Stimulated activated CD4-positive, alpha-beta T cell treated with anti-CD3 and anti-CD28 coated beads, Interleukin-15, amount 100 ng/mL, for 48 hours (primary cell): ENCODE measurements at places on chromosomes 5 and 9.
A peak's percentile ranks its signal among the peaks of the same experiment; 100 is the strongest.

DNA sequence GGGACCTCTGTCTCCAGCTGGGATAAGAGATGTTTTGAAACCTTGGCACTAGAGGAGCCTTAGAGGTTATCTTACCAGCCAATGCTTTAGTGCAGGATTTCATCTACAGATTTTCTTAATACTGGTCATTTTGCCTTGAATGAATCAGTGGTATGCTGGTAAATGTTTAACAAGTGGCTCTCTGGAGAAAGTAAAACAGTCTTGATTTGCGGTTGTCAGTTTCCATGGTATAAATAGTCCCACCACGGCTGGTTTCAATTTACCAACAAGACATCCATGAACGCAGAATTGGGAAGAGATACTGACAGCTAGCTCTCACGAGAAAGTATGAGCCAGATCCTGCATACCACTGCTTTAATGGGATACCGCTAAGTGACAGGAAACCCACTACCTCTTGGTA, 56.7 kb upstream of the CXCL14 start:
- DNase-seq = no peak

- no peak for DNase-seq
These were observed 99.3 kb downstream of the SLIT3 start for GRCh38 chr5:169201597-169201996.

DNA sequence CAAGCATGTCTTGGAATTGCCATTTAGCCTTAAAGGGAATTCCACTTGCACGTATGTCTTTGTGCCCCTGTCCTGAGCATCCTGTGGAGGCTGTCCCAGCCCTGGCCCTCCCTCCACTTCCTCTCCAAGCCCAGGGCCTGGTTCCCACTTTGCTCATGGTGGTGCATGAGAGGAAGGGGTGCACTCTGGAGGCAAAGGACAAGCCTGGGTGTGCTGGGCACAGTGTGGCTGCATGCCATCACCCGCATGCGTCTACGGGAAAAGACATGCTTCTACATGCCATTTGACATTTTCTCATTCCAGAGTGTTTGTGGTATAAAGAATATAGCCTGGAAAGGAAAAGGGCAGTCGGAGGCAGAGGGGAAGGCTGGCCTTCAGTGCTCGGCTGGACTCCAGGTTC, 7.2 kb upstream of the IRX2 start:
- no peak for DNase-seq

- no peak for DNase-seq
These were observed 102.0 kb upstream of the NFIB start for GRCh38 chr9:14415947-14416346.

DNA sequence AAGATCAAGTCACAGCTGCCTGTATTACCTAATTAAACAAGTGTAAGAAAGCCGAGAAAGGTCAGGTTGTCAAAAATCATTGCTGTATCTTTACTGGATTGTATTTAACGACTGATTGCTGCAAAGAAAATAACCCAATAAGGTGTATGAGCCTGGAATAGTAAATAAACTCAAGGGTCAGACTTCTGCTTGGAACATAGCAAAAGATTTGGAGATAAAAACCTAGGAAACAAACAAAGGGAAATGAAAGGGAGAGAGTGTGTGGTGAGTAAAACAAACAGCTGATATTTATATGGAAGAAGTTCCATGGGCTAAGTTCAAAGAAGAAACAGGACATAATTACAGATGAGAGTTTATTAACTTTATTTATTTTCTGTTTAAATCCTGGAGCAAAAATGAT, 354.0 kb downstream of the TLR4 start:
- no peak for DNase-seq

DNA sequence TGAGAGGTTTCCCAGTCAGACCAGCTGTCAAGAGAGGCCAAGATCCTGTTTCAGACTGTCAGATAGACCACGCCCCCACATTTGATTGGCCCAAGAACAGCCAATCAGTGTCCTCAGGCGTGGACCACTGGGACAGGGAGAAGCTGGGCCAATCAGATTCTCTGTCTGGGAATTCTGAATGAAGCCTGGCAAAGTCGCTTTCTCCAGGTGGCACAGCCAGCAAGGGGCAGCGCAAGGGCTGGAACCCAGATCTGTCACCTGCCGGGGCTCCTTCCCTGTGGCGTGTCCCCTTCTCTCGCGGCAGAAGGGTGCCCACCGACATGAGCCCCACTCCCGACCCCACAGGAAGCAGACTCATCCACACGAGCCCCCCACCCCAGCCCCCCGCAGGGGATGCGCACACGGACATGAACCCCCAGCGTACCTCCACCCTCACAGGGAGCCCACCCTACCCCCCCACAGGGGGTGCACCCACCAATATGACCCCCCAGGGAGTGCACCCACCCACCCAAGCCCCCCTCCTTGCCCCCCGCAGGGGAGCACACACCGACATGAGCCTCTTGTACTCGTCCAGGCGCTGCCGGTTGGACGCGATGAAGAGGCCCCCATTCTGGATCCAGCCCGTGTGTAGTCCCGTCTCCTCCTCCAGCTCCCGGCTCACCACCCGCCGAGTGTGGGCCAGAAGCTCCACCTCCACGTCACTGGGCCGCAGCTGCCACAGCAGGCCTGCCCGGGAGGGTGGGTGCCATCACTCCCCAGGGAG, 6.1 kb downstream of the SARDH start:
- no peak for DNase-seq

DNA sequence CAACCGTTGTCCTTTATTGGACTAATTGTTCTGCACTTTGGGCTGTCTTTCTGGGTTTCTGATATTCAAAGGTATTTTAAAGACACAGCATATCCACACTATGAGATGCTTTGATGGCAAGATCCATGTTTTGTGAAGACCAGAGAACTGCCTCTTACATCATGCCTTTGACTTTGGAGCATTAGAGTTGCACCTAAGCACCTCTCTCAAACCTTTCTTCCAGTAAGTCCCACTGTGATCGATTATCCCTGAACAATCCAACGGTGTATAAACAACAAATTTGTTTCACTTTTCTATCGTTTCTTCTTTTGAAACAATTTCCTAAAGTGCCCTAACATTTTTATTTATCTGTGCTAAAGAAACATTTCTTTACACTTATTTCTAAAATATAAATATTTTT, 144.4 kb downstream of the KCTD16 start:
- DNase-seq = no peak

DNA sequence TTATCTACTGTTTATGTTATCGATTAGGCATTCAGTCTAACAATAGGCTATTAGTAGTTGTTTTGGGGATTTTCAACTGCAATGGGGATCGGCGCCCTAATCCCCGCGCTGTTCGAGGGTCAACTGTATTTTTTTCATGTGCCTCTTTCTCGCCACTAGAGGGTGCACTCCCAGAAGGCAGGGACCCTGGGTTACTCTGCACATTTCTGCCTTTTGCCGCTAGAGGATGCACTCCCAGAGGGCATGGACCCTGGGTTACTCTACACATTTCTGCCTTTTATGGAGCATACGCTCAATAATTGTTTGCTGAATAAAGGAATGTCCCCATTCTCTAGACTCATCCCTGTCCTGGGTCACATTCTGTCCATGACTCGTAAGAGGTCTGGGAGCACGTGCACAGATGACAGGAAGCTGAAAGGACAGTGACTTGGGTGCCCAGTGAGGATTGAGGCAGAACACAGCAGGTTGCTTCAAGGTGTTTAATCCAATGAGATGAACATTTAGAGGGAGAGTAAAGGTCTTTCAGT, 27.9 kb upstream of the RECK start:
- peak; percentile 59 for DNase-seq

GRCh38 chr5:76657683-76658311, 34.6 kb upstream of the F2RL2 start:
- no peak for DNase-seq

- DNase-seq = no peak
These were observed 179.0 kb upstream of the CDH9 start for GRCh38 chr5:27217155-27217956.

GRCh38 chr5:91848453-91848852, 465.3 kb upstream of the ARRDC3 start:
- DNase-seq = no peak

- DNase-seq = no peak
These were observed 202.9 kb downstream of the MCTP1 start for GRCh38 chr5:95081982-95082381.

- DNase-seq = no peak
These were observed 14.5 kb downstream of the CCT5 start for GRCh38 chr5:10264604-10265003.

DNA sequence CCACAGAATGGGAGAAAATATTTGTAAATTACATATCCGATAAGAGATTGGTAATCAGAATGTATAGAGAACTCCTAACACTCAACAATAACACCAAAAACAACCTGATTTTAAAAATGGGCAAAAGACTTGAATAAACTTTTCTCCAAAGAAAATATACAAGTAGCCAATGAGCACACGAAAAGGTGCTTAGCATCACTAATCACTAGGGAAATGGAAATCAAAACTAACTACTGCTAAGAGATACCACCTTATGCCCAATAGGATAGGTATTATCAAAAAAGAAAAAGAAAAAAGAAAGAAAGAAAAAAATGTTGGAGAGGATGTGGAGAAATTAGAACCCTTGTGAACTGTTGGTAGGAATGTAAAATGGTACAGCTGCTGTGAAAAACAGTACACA, 212.1 kb downstream of the TLR4 start:
- DNase-seq = no peak

- no peak for DNase-seq
These were observed 38.8 kb upstream of the COL5A1 start for GRCh38 chr9:134602547-134603362.

- no peak for DNase-seq
These were observed 149.5 kb downstream of the CRB2 start for GRCh38 chr9:123505496-123505895.

- DNase-seq = no peak
These were observed 85.1 kb upstream of the GRHPR start for GRCh38 chr9:37337301-37337890.

- no peak for DNase-seq
These were observed 137.8 kb downstream of the AGTPBP1 start for GRCh38 chr9:85603936-85604335.

DNA sequence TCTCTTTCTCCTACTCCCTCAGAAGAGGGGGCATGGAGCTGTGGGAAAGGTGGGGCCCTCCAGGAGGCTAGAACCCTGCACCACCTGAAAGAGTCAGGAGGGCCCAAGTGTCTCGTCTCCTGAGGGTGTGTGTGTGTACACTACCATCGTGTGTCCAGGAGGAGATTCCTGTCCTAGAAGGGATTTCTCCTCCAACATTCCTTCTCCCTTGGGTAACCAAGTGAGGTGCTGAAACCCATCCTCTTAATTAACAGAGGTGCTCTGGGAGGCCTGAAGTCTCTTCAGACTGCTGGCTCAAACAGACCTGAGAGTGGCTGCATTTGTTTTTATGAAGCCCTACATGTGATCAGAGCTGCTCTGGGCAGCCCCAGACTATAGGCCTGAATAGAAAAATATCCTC, 61.1 kb upstream of the FAM169A start:
- DNase-seq = no peak

- no peak for DNase-seq
These were observed 31.0 kb downstream of the CSF2 start for GRCh38 chr5:132104556-132104955.

DNA sequence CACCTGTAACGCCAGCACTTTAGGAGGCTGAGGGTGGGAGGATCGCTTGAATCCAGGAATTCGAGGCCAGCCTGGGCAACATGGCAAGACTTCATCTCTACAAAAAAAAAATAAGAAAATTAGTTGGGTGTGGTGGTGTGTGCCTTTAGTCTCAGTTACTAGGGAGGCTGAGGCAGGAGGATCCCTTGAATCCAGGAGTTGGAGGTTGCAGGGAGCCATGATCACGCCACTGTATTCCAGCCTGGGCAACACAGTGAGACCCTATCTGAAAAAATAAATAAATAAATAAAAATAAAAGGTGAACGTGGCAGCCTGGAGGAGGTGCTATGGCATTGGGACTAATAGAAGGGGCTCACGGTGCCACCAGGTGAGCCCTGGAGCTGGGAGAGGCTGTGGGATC, 7.1 kb downstream of the FGFR4 start:
- no peak for DNase-seq

DNA sequence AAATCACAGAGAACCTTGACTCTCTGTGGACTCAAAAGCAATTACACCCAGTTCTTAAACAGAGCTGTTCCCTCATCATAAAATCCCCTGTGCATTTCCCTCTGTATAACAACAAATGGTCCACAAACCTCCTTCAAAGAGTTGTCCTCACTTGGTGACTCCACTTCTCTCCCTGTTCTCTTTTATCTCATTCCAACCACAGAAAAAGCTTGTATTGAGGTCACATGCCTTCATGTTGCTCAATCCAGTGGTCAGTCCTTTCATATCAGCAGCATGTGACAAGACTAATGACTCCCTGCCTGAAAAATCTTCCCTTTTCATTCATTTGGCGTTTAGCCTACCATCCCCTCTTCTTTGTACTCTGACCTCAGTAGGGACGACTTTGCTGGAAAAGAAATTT, 158.0 kb downstream of the DEPDC1B start:
- DNase-seq = no peak

DNA sequence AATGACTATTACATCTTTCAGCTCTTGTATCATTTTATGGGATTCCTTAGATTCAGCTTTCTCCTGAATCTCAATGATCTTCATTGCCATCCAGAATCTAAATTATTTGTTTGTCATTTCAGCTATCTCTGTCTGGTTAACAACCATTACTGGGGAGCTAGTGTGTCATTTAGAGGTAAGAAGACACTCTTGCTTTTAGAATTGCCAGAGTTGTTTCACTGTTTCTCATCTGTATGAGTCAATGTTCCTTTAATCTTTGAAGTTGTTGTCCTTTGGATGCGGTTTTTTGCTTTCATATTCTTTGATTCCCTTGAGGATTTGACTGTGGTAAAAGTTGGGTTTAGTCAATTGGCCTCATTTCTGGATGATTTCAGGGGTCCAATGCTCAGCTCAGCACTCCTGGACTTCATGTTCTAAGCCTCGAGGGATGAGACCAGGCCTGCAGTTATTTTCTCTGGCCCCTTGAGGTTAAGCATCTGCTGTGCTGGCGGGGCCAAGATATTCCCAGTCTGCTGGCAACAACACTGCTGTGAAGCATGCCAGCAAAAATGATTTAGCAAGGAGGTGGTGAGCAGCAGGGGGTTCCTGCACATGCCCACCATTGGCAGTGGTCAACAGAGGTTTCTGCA, 102.4 kb upstream of the PCSK5 start:
- no peak for DNase-seq

DNA sequence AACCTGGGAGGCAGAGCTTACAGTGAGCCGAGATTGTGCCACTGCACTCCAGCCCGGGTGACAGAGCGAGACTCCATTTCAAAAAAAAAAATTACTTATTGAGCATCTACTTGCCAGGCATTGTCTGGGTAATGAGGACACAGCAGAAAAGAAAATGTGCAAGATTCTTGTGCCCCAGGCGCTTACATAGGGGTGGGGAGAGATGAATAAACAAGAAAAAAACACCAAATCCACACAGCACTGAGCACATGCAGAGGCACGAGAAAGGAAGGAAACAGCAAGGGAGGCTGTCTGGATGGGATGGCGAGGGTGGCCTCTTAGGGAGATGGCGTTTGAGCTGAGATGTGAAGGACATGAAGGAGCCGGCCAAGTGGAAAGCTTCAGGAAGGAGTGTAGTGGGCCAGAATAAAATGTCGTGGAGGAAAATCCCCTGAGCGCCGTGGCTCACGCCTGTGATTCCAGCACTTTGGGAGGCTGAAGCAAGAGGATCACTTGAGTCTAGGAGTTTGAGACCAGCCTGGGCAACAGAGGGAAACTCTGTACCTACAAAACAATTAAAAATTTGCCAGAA, 13.9 kb downstream of the DYNC2I2 start:
- DNase-seq = no peak
